ENCODE measurements at places on chromosomes 7 and 10. TPM values are rescaled to one million over a fixed set of nuclear protein-coding genes. Genes with fewer than 3 reads are reported as not detected.

The MMRN2 gene
- total RNA-seq, result 98.0 TPM

DNA sequence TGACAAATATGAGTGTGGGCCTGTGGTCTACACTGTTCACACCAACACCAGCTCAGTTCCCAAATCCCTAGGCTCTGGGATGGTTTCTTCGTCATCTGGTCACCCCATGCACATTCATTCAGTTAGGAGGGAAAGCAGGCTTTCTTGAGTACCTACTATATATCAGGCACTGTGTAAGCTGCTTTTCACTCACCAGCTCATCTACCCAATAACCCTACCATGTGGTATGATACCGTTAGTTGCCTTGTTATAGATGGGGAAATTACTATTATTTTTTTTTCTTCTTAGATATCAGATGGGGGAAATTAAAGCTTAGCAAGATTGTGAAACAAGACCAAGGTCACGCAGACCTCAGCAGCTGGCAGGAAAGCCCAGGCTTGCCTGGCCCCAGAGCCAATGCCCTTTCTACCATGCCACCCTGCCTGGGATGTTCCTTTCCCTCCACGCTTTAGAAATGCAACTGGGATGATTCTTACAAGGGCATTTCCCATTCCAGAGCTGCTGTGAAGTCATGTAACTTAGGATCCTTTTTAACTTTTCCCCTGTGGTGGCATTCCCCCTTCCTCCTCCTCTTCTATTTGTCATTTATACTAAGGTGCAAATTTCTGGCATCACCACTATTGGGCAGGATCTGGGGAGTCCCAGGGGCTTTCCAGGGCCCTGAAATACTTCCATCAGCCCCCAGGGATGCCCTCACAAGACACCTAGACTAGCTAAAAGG is 93.1 kb upstream of the EFCAB10 start:
- H3K27me3 ChIP-seq, result no peaks in the 10 kb centered on the region
- no peak overlapping the region for H3K4me3 ChIP-seq
- DNase-seq, result no peak

- no peak for DNase-seq
- H3K27ac ChIP-seq, result no peak overlapping the region
- no peaks in the 10 kb centered on the region for H3K36me3 ChIP-seq
- H3K4me3 ChIP-seq, result no peak overlapping the region
These were observed 12.2 kb downstream of the PANK1 start for GRCh38 chr10:89632824-89633223.

The GIMAP6 gene
- 149 TPM for total RNA-seq

The LIPF gene
- total RNA-seq, result not detected

The PWWP2B gene
- 25.8 TPM for total RNA-seq

The CRYGN gene
- total RNA-seq, result 1.5 TPM

DNA sequence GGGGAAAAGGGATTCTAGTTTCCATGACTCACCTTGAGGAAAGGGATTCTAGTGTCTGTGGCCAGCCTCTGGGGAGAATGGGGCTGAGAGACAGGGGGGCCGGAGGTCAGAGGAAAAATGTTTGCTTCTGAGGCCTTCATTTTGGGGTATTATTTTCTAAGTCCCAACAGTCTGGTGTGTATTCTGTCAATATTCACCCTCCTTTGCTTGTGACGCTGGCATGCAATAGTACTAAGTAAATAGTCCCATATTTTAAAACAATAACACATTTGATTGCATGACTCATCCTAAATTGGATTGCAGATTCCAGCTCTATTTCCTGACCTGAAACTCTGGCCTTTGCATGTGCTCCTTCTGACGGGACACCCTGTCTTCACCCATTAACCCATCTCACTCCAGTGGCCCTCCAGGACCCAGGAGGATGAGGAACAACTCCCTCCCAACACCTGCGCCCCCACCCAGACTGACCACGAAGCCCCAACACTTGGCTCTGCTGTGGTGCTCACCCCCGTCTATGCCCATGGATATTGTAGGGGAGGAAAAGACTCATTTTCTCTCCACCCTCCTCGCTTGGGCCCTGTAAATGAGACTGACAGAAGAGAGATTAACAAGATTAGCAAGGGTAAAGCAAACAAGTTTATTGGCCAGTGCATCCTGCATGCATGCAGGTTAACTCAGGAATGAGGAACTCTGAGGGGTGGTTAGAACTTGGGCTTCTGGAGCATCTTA is 495.6 kb upstream of the KLF6 start:
- H3K27me3 ChIP-seq, result no peaks in the 10 kb centered on the region
- H3K4me1 ChIP-seq, result no peaks in the 10 kb centered on the region
- H3K4me3 ChIP-seq, result no peak overlapping the region
- no peak for DNase-seq

GRCh38 chr7:85054306-85054705 is 132.6 kb downstream of the SEMA3D start:
- H3K4me1 ChIP-seq, result no peaks in the 10 kb centered on the region
- no peak overlapping the region for H3K4me3 ChIP-seq
- H3K27me3 ChIP-seq, result no peaks in the 10 kb centered on the region
- H3K36me3 ChIP-seq, result no peaks in the 10 kb centered on the region

GRCh38 chr10:6669269-6669859 is 89.3 kb upstream of the PRKCQ start:
- no peaks in the 10 kb centered on the region for H3K4me1 ChIP-seq
- no peak for DNase-seq
- H3K27me3 ChIP-seq, result peaks cover 12% of the 10 kb centered on the region
- H3K36me3 ChIP-seq, result no peaks in the 10 kb centered on the region
- no peak overlapping the region for H3K27ac ChIP-seq
- no peak overlapping the region for H3K4me3 ChIP-seq

- no peak for DNase-seq
- H3K4me1 ChIP-seq, result no peaks in the 10 kb centered on the region
- H3K27me3 ChIP-seq, result no peaks in the 10 kb centered on the region
- H3K27ac ChIP-seq, result no peak overlapping the region
These were observed 543.3 kb downstream of the TNS3 start for GRCh38 chr7:47038621-47039020.

- no peaks in the 10 kb centered on the region for H3K27me3 ChIP-seq
- no peak overlapping the region for H3K4me3 ChIP-seq
- DNase-seq, result no peak
- no peaks in the 10 kb centered on the region for H3K4me1 ChIP-seq
- H3K36me3 ChIP-seq, result no peaks in the 10 kb centered on the region
- H3K27ac ChIP-seq, result no peak overlapping the region
These were observed 100.1 kb downstream of the SLC13A1 start for GRCh38 chr7:123099712-123100111.

Measured in spleen (tissue), 13 donors.